ENCODE measurements at places on chromosomes 3 and 15.

GRCh38 chr3:37670961-37671483, 190.7 kb upstream of the CTDSPL start:
- DNase-seq, result no peak

DNA sequence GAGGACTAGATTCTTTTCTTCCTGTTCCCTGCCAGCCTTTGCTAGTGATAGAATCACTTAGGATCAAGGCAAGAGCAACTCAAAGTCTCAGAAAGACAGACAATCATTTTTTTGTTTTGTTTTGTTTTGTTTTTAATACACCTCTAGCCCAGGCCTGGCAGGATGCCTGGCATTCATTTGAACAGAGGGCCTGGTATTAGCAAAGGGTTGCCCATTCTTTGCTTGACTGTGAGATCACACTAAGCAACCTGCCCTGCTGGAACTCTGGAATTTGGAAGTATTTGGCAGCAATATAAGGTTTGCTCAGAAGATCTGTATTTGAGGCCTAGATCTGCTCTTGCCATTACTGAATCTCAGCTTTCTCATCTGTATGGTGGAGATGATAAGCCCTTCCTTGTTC, 21.8 kb upstream of the ATP13A5 start:
- no peak for DNase-seq

DNA sequence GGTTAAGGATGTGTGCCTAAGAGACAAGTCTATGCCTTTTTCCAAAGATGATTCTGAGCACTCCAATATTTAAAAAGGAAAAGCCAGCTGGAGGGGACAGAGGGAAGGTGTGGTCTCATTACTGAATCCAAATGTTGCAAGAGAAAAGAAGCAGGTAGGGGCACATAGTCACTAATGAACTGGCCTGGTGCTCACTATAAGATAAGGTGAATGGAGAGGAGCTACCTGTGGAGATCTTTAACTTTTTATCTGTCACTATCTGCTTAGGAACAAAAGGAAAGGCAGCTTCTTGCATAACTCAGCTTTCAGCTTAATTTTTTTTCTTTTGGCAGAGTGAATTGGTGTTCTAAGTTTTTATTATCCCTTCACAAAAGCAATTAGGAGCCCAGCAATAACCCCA, 69.1 kb downstream of the RPN1 start:
- DNase-seq, result no peak

GRCh38 chr15:71071529-71071928, 43.7 kb upstream of the THSD4 start:
- no peak for DNase-seq
